NCI-H460 (cell line): ENCODE measurements at places on chromosomes 1 and 21.

GRCh38 chr1:172485626-172486025, 41.8 kb upstream of the PIGC start:
- no peak for DNase-seq

DNA sequence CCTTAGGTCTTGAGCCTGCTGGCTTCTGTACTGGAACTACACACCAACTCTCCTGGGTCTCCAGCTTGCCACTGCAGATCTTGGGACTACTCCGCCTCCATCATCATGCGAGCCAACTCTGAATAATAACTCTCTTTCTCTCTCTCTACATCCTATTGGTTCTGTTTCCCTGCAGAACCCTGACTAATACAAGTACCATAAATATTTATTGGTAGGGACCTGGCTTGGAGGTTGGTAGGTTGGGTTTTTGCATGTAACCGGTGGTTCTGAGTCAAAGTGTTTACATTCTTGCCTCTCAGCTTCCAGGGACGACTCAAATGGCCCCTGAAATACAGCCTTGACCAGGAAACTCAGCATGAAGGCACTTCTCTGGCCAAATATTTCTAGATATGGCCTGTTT, 110.4 kb downstream of the KCND3 start:
- no peak for DNase-seq

DNA sequence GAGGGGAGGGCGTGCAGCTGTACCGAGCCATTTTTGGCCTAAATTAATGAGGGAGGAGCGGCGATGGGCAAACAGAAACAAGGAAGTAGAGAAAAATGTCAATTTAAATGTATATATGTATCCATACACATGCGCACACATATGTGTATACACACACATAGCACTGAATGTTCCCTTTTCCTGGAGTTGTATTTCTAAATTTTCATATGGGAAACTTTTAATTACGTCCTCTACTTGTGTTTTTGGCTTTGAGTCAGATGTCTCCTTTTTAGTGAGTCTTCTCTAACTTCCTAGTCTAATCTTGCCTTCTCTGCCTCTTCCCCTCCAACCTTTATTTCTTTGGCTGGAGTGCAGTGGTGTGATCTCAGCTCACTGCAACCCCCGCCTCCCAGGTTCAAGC, 15.4 kb upstream of the CYYR1 start:
- DNase-seq = no peak

- DNase-seq = no peak
These were observed 148.9 kb upstream of the RUNX1 start for GRCh38 chr21:35197992-35198431.

GRCh38 chr21:35484032-35484431, 434.9 kb upstream of the RUNX1 start:
- DNase-seq = no peak
